ENCODE measurements at places on chromosomes 3 and 15.

- no peak for DNase-seq
These were observed 92.7 kb downstream of the DLG1 start for GRCh38 chr3:197205675-197206074.

DNA sequence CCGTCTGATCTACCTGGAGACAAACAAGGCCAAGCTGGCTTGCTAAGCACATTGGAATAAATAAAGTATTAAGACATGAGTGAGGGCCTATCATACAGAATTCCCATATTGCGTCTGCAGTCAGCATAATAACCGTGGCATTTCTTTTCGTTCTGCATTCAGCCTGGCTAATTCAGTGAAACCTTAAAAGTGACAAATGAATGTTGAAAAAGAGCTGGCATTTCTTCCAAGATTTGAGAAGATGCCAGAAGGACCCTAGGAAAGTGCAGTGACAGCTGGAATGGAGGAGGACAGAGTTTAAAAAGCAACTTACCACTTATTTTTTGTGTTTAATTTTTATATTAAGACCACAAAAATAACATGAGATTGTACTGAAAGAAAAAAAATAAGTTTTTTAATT, 67.1 kb downstream of the SUCLG2 start:
- no peak for DNase-seq

- no peak for DNase-seq
These were observed 62.7 kb upstream of the NR2C2 start for GRCh38 chr3:14884665-14885064.

- no peak for DNase-seq
These were observed 28.4 kb downstream of the ZNF860 start for GRCh38 chr3:32009957-32010356.

DNA sequence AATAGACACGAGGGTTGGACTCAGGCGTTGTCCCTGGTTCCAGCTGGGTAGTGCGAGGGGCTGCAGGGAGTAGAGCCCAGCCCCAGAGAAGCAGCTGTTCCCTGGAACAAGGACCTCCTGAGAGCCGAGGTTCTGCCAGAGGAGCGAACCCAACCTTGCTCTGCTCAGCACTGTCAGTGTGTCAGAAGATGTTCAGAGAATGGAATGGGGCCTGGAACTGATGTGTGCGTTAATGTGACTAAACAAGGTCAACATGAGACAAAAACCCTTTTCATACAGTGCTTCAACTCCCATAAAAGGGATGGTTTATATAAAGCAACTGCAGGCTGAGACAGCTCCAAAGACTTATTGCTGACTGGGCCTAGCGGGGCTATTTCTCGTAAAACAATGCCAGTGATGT, 35.5 kb upstream of the HACD2 start:
- DNase-seq, result no peak

- no peak for DNase-seq
These were observed 1.6 kb upstream of the SIAH2 start for GRCh38 chr3:150764566-150764965.

DNA sequence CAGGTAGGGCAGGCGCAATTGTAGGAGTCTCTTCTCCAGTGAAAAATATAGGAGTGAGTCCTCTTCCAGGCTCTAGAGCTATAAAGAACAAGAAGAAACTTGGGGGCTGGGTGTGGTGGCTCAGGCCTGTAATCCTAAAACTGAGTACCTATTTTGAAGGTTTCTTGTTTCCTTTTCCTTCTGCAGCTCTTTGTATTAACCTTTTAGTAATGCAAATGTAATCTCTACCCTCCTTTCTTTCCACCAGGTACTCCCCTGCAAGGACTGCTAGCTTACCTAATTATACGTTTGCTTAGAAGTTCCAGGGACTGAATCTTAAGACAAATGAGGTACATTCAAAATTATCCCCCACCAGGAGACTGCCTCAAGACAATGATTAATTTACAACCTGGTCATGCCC, 75.9 kb downstream of the CD47 start:
- DNase-seq, result no peak

GRCh38 chr15:101183226-101183930, 68.5 kb downstream of the CHSY1 start:
- DNase-seq, result no peak

GRCh38 chr3:27166888-27167287, 202.3 kb downstream of the NEK10 start:
- DNase-seq, result peak; percentile 100

DNA sequence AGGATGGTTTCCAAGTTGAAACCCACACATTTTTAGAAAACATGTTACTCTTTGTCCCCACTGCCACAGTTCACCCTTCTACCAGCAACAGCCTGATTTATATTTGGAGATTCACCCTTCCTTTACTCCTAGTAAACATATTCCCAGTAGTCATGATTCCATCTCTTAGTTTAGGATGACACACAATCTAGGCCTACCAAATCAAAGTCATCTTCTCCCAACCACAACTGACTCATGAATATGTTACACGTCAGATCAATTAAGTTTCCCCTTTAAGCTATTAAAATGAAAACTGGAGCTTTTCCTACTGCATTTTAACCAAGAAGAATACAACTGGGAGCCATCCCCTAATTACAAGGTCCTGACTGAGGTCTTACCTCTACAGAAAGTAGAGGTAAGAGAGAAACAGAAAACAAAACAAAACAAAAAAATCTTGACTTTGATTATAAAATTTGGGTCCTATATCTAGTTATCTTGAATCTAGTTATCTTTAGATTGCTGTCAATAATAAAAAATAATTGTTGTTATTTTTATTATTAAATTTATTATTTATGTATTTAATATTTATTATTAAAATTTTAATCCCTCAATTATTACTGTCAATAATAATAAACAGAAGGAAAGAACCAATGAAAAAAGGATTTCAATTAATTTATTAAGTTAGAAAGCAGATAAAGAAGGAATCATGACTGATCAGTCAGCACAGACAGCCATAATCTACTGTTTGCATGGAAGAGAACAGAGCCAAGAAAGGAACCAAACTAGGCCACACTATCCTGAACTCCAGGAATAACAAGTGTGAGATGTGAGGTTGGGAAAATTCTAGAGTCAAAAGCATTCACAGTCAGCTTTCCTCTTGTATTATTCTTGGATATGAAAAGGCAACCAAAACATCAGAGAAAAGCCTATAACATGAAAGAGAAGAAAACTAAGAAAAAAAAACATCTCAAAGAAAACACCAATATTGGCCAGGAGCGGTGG, 12.5 kb downstream of the DPH6 start:
- peak; percentile 66 for DNase-seq

- DNase-seq, result no peak
These were observed 22.6 kb downstream of the TGM5 start for GRCh38 chr15:43244092-43244491.

GRCh38 chr3:153928851-153929250, 192.3 kb upstream of the ARHGEF26 start:
- no peak for DNase-seq

DNA sequence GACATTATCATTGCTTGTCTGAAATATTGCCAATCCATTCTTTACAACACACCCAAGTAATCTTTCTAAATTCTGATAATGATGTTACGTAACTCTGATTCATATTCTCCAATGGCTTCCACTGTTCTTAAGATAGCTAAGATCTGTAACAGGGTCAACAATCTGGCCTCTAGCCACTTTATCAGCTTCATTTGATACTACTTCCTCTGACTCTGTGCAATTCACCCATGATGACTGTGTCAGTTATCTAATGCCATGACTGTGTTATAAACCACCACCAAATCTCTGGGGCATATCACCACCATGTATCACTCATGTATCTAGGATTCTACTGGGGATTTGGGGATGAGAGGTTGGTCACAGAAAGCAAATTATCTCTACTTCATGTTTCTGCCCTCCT, 44.0 kb downstream of the CD200 start:
- DNase-seq, result no peak

DNA sequence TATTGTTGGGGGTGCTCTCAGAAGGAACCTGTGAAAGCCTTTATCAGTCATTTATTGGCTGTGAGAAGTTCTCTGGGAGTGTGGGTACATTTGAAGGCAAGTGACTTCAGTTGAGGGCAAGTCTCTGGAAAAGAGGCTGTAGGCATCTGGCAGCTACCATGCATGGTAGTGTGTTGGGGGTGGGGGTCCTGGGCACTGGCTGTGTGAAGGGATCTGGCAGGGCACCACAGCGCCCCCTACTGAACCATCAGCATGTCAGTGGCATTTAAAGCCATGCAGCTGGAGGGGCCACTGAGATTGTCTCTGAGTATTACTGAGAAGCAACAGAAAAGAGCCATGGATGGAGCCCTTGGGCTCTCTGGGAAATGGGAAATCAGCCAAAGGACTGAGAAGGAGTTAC, 30.6 kb downstream of the CRTAP start:
- no peak for DNase-seq

DNA sequence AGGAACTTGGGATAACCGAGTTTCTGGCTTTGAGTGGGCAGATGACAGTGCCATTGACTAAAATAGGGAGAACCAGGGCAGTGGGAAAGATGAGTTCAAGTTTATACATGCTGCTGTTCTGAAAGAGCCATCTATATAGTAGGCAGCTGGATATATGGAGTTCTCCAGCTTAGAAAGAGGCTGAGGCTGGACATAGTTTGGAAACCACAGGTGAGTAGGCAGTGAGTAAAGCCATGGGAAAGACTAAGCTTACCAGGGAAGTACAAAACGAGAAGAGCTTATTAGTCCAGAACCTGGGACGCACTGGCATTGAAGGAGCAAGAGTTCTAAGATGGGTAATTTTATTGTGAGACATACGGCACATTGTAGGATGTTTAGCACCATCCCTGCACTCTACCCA, 54.2 kb downstream of the MSL2 start:
- peak; percentile 15 for DNase-seq

DNA sequence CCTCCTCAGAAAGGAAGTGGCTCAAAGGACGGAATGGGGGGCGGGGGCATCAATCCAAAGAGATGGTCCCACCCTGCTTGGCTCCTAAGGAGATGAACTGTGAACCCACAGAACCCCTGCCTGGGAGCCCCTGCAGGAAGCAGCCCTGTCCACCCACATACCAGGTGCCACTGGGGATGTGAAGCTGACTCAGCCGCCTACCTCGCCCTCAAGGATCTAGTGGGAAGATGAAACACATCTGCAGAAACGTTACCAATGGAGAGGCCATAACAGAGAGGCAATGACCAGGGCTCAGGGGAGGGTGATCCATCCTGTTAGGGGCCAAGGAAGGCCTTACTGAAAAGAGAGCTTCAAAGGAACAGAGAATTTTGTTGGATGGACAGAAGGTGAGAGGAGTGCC, 35.1 kb downstream of the EAF1 start:
- no peak for DNase-seq

- no peak for DNase-seq
These were observed 128.6 kb downstream of the ABI3BP start for GRCh38 chr3:100864471-100865250.

GRCh38 chr15:48330105-48330785, 984 bp upstream of the DUT start:
- peak; percentile 27 for DNase-seq

- no peak for DNase-seq
These were observed 48.6 kb downstream of the ZDHHC3 start for GRCh38 chr3:44927371-44927770.

- DNase-seq, result no peak
These were observed 22.0 kb downstream of the CNOT10 start for GRCh38 chr3:32707026-32707370.

DNA sequence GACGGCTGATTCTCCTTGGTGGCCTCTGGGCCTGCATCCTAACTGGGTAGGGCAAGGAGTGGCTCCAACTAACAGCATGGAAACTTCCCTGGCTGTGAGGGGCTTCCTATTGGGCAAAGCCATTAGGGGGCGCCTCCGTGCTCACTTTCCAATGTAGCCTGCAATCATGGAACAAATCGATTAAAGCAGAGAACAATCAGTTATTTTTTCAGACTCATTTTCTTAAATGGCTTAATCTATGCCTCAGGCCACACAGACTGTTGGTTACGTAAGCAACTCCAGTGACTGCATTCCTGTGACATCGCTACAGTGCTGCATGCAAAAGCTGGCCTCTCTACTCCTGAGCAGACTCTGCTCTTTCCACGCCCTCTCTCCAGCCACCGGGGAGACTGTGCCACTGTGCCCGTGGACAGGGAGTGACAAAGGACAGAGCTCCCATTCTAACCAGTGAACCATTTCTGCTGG, 278.9 kb downstream of the KLF13 start:
- peak; percentile 50 for DNase-seq

DNA sequence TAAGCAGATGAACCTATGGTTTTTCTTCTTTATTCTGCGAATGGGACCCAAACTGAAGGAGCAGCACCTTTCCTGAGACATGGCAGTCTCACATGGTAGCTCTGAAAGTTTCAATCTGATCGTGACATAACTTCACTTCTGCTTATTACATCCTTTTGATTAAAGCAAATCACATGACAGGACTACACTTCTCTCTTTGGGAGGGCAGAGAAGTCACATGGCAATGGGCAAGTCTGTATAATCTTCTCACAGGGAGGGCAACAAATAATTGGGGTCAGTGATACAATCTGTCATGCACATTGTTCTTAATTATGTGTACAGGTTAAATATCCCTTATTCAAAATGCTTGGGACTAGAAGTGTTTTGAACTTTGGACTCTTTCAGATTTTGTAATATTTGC, 21.6 kb downstream of the NCBP2 start:
- no peak for DNase-seq

DNA sequence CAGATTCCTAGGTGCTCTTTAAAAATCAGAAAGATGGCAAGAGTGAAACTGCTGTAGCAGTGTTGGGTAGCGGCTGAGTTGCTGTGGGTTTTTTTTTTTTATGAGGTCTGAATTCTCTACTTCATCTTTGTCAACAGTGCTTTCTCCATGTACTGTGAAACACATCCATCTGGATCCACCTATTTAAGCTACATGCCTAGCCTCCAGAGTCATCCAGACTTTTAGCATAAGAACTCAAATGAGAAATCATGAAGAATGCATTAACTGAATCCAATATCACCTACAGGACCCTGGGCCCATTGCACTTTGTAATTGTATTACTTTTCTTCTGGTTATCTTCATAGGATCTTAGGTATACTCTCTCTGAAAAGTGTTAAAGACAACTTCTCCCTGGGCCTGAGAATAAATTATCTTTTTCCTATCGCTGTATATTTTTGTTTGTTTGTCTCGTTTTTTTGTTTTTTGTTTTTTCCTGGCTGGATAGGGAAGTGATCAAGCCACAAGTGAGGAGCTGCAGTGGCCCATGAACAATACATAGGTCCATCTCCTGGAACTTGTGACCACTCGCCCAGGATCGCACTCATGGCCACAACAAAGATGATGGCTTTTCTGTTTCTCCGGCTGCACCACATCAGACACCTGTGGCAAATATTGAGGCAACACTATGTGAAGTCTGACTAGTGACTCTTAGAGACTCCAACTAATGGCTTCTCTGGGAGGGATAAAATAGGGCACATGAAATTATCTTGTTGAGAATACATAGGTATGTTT, 609.9 kb upstream of the AGTR1 start:
- DNase-seq, result no peak

DNA sequence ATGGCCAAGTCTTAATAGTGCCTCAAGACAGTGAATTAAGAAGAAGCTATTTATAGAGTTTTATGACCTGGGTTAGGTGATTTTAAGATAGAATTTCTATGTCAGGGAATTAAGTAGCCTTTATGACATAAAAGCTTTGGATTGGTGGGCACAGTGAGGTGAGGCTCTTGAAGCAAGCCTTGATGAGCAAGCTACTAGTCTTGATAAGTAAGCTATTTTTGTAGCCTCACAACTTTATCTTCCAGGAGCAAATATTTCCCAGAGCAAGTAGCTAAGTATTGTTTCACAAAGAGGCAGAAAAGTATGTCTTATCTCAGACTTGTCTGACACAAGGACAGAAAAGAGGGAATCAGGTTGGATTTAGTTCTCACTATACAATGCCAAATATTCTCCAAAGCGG, 491.7 kb upstream of the RASGRP1 start:
- no peak for DNase-seq

GRCh38 chr15:22952796-22953579, 27.2 kb downstream of the CYFIP1 start:
- peak; percentile 70 for DNase-seq

All from AG10803 (cell line).